ENCODE measurements at places on chromosomes 3 and 15.

GRCh38 chr3:39558775-39559306 is 91.4 kb downstream of the MOBP start:
- no peak for DNase-seq

DNA sequence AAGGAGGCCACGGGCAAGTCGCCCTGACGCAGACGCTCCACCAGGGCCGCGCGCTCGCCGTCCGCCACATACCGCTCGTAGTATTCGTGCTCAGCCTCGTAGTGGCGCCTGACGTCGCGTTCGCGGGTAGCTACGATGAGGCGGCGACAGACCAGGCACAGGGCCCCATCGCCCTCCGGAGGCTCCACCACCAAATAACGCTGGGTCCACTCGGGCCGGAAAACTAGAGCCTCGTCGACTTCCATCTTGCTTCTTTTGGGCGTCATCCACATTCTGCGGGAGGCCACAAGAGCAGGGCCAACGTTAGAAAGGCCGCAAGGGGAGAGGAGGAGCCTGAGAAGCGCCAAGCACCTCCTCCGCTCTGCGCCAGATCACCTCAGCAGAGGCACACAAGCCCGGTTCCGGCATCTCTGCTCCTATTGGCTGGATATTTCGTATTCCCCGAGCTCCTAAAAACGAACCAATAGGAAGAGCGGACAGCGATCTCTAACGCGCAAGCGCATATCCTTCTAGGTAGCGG is at the start of gene EPM2AIP1:
EPM2AIP1 (minus strand) TSS at position 326 of the 520 bp plus-strand sequence; CDS start at position 272, 54 bp downstream.
- DNase-seq: no peak

GRCh38 chr15:42456531-42456930 is 34.4 kb downstream of the ZNF106 start:
- DNase-seq: no peak

DNA sequence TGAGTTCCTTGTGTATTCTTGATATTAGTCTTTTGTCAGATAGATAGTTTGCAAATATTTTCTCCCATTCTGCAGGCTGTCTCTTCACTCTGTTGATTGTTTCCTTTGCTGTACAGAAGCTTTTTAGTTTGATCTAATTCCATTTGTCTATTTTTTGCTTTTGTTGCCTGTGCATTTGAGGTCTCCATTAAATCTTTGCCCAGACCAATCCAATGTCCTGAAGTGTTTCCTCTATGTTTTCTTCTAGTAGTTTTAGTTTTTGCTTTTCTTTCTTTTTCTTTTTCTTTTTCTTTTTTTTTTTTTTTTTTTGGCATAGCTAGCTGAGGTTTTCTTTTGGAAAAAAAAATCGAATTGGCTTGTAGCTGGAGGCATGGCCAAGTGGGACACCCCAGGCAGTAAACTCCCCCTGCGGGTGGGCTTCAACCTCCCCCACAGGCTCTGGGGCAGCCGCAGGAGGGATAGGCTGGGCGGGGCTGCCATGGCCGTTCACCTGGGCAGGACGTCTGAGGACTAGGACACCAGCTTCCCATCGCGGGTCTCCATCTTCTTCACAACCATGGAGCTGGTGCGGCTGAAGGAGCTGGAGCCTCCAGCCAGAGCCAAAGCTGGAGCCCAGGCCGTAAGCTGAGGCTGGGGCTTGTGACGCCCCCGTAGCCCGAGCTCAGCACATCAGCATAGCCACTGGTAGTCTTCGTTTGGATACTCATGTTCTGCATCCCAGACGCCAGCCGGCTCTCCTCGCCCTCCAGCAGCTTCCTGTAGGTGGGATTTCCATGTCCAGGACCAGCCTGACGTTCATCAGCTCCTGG is 16.2 kb upstream of the PSTPIP1 start:
- no peak for DNase-seq

- no peak for DNase-seq
These were observed 57.6 kb upstream of the ATP11B start for GRCh38 chr3:182735672-182736071.

GRCh38 chr15:29788433-29789034 is 33.7 kb downstream of the TJP1 start:
- no peak for DNase-seq

DNA sequence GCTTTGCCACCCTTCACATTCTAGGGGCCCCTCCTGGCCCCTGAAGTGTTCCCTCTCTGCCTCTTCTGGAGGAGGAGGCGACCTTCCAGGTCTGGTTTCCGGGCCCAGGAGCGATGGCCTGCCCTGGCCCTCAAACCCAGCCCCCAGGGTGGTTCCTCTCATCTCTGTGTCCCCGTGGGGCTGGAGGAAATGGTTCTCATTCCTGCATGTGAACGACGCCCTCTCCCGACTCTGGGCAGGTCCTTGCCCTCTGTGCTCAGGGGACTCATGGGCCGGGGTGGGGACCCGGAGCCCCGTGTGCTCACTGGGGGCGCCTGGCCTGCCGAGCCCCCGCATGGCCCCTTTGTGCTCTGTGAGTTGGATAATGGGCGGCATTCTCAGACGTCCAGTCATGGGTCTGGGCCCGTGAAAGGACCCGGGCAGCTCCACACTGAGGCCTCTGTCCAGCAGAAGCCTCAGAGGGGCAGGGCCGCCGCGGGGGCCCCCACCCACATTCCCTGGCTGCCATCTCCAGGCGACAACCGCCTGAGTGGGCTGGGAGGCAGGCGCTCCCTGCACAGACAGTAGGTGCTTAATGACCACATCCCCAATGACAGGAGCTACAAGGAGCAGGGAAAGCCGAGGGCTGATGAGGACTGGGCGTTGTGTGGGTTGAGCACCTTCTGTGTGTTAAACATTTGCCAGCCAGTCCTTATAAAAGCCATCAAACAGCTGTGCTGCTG is 5.5 kb upstream of the PLXND1 start:
- no peak for DNase-seq

GRCh38 chr3:102129760-102130608 is 280.7 kb downstream of the NFKBIZ start:
- DNase-seq: no peak
